NT2/D1 (cell line): ENCODE measurements at places on chromosomes 5 and 9.

- DNase-seq = no peak
These were observed 60.4 kb downstream of the STK10 start for GRCh38 chr5:172127581-172127980.

GRCh38 chr5:362978-363765 is 41.7 kb downstream of the AHRR start:
- no peak for DNase-seq

DNA sequence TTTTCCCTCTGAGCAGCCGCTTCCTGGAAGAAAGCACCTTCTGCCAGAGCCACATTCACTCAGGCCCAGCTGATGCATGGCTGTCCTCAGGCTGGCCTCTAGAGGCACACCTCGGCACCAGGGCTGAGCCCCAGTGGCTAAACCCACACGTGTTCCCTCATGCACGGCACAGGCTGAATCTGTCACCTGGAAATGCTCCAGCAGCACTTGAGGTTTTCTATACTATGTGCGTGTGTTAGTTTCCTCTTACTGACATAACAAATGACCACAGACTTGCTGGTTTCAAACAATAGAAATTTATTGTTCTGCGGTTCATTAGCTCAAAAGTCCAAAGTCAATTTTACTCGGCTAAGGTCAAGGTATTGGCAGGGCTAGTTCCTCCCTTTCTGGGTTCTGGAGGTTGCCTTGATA is 141.4 kb downstream of the LRRC70 start:
- DNase-seq = no peak

- no peak for DNase-seq
These were observed 63.9 kb downstream of the ERAP1 start for GRCh38 chr5:96743805-96744204.

DNA sequence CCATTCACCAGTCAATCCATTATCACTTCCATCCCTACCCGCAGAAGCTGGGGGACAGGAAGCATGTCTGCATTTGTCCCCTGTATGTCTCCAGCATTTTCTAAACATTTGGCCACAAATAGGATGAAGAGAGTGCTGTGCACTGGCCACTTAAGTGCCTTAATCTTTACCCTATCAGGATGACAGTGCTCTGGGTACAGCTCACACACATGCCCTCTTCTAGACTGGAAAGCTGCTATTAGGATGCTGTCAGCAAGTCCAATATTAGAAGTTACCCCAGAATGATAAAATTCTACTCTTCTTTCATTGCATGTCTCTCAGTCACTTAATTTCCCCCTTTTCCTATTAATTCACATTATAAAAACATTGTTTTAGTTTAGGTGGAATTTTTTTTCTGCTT is 168.4 kb downstream of the RASEF start:
- no peak for DNase-seq

- no peak for DNase-seq
These were observed 77.5 kb downstream of the GNAQ start for GRCh38 chr9:77954013-77954665.

DNA sequence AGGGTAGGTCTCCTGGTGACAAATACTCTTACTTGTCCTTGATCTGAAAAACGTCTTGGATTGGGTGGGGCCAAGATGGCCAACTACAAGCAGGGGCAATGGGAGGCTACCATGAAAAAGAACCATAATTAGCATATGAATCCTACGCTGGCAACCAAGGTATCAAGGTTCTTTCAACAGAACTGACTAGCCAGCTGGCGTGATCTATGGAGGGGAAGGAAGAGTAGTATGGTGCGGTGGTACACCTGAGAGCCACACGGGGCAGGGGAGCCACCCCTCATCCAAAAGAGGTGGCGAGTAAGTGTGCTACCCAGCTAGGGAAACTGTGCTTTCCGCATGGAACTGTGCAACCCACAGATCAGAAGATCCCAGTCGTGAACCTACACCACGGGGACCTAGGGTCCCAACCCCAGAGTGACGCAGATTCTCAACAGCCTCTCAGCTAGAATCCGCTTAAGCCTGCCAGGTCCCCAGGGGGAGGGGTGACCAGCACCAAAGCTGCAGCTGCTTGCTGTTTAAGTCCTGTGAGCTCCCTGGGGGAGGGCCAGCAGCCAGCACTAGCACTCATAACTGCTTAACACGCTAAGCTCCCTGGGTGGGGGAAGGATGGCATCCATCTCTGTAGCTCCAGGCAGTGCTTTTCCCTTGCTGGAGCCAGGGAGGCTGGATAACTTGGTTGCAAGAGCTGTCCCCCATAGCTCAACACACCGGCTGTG is 334.8 kb downstream of the FBXL17 start:
- DNase-seq = no peak

DNA sequence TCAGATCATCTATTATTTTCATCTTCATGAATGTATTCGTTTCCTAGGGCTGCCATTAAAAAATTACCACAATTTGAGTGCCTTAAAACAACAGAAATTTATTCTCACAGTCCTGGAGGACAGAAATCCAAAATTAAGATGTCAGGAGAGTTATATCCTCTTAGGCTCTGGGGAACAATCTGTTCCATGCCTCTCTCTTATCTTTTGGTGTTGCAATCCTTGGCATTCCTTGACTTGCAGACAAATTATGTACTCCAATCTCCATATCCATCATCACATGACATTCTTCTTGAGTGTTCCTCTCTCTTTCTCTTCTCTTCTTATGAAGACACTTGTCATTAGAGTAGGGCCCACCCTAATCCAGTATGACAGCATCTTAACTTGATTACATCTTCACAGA is 339.4 kb downstream of the EFNA5 start:
- no peak for DNase-seq
